Kidney capillary endothelial cell (primary cell): ENCODE measurements at places on chromosomes 11 and 22.
A peak's percentile ranks its signal among the peaks of the same experiment; 100 is the strongest.

DNA sequence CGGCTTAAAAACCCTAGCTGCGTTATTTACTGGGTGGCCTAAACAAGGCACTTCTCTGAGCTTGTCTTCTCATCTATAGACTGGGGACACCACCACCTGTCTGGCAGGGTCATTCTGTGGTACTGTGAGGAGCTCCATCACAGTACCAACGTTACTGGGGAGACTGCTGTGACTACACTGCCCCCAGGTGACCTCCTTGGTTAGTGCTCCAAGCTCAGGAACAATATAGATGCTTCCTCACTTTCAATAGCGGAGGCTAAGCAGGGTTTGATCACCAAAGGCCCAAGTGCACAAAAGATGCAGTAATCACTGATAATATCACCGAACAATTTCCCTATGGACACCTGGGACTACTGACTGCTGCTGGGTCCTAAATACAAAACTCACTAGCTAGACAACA lies 18.8 kb downstream of the PRPF19 start:
- DNase-seq = peak; percentile 58

GRCh38 chr11:5071799-5072198 lies 2.4 kb downstream of the OR52E1 start:
- no peak for DNase-seq

DNA sequence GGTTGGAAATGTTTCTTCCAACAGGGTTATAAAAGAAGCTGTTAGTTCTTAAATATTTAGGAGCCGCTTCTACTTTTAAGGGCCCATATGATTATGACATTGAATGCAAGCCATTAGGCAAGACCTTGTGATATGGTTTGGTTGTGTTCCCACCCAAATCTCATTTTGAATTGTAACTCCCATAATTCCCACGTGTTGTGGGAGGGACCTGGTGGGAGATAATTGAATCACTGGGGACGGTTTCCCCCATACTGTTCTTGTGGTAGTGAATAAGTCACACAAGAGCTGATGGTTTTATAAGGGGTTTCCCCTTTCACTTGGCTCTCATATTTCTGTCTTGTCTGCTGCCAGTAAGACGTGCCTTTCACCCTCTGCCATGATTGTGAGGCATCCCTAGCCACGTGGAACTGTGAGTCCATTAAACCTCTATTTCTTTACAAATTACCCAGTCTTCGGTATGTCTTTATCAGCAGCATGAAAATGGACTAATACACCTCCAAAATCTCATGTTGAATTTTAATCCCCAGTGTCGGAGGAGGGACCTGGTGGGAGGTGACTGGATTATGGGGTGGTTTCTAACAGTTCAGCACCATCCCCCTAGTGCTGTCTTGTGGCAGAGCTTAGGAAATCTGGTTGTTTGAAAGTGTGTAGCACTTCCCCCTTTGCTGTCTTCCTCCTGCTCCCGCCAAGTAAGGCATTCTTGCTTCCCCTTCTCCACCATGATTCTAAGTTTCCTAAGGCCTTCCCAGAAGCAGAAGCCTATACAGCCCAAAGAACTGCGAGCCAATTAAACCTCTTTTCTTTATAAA lies 4.3 kb downstream of the CD59 start:
- DNase-seq = no peak

- no peak for DNase-seq
Measured at GRCh38 chr11:64563966-64564365, 27.1 kb upstream of the SLC22A12 start.

GRCh38 chr11:76347466-76347865 lies 33.5 kb downstream of the THAP12 start:
- DNase-seq = no peak

DNA sequence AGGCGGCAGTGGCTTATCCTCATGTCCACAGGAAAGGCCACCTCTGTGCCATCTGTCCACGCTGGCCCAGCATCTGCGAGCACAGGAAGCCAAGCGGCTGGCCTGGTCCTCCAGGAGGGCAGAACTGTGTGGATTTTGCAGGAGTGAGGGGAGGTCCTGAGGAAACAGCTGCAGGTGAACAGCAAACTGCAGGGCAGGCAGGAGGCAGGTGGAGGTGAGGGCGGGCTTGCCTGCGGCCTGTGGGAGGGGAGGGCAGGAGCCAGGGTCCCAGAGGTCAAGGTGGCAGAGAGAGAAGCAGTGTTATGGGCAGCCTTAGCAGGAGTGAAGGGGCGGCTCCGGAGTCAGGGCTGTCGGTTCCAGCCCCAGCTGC lies 369.7 kb downstream of the SHANK2 start:
- no peak for DNase-seq

DNA sequence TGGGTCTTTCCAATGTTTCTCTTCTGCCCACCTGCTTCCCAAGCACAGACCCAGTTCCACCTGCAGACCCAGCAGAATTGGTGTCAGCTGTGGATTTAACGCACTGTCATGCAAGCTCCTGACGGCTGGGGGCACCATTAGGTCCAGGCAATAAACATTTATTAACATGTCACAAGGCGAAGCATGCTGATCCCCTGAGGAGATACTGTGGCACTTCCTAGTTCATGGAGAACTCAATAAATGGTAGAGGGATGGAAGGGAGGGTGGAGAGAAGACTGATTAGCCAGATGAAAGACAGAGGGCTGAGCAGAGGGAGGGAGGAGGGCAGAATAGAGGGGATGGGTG lies 68.3 kb upstream of the TSPAN18 start:
- DNase-seq = peak; percentile 33

GRCh38 chr22:40276996-40277823 lies 69.1 kb upstream of the ADSL start:
- no peak for DNase-seq

DNA sequence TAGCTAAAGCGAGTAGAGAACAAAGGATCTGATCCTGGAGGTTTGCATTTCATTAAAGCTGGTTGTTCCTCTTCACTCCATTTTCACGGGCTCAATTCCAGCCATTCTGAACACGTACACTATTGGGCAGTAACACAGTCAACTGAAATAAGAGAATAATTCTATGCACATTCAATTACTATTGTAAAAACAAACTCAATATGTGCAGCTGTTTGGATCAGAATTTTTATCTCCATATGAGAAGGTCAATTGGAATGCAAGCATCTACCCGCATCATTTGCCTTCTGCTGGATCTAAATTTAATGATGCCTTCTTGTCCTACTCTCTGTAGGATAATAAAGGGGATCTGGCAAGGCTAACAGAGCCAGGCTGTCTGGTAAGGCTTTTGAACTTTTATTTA lies 562.8 kb upstream of the CCDC179 start:
- no peak for DNase-seq

DNA sequence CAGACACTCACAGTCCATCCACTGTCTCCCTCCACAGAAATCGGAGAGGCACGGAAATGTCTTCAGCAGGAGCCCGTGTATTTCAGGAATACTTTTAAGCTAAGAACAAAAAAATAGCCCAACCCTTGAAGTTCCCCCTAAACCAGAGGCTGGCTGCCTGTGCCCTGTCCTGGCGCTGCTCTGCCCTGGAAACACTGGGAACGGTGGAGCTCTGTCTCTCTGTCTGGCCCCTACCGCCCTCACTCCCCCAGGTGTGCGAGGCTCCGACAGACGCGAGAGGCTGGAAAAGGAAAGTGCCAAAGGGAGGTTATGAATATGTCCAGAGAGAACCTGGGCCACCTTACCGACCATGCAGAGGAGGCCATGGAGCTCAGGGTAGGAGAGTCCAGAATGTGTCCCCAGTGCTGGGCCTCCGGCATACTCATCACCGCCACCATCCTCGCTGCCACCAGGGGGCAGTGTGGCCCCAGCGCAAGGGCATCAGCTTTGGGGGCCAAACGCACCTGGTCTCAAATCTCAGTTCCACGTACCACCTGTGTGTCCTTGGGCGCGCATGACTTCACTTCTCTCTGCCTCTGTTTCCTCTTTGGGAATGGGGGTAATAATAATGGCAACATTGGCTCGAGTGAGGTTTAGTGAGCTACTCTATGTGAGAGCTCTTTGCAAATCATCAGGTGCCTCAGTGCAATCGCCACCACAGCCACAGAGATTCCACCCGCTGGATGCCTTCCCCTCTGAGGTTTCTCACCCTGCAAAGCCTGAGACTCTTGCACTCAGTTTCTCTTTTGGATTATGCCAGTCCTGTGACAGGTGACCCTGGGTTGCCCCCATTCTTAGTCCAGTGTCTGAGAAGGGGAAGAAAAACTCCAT lies 10.4 kb upstream of the SLCO2B1 start:
- peak; percentile 61 for DNase-seq

- DNase-seq = peak; percentile 85
Measured at GRCh38 chr11:67373648-67374570, 511 bp upstream of the CLCF1 start.

- DNase-seq = no peak
Measured at GRCh38 chr11:95605271-95605940, 184.2 kb downstream of the FAM76B start.

- DNase-seq = no peak
Measured at GRCh38 chr11:134984421-134984820, 572.4 kb upstream of the B3GAT1 start.

- DNase-seq = peak; percentile 57
Measured at GRCh38 chr11:132866783-132867545, 665.3 kb downstream of the OPCML start.

DNA sequence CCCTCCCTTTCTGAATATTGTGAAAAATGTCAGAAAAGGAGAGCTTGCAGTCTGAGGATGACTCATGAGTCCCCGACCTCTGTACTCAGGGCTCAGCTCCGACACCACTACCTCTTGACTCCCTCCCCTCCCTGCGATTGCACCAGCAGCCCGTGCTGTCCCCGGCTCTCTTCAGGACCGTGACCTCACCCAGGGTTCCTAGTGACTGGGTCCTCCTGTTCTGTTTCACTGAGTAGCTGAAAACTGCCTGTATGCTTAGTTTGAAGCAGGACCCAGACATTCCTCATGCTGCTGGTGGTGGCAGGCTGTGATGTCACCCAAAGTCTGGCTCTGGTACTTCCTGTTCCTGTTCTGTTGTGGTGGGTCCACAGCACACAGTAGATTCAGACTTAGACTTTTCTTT lies 11.7 kb downstream of the PHRF1 start:
- peak; percentile 68 for DNase-seq

DNA sequence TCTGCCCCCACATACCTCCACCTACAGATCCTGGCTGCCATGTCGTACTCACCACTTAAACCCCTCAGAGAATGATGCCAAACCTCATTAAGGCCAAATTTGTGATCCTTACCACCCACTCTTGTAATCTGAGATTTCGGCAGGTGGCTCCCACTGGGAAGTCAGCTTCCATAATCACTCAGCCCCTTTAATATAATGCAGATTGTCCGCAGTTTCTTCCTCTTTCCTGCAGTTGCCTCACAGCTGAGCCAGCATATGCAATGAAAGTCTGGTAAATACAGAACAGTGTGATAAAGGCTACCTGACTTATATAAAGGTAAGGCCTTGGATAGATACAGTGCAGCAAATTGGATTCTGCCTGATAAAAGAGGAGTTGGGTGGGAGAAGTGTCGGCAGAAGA lies 515.2 kb upstream of the TENM4 start:
- DNase-seq = no peak

DNA sequence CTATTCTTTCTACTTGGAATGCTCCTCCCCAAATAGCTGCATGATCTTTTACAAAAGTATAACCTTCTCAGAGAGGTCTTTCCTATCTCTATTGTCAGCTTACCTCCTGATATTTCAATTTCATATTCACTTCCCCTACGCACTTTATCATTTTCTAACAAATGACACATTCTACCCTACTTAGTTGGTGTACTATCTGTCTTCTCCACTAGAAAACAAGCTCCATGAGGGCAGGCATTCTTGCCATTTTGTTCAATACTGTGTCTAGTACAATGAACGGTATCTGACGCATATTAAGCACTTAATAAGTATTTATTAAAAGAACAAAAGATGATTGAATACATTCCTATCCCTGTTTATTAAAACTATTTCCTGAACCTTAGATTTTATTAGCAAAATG lies 96.5 kb upstream of the APOA1 start:
- no peak for DNase-seq

DNA sequence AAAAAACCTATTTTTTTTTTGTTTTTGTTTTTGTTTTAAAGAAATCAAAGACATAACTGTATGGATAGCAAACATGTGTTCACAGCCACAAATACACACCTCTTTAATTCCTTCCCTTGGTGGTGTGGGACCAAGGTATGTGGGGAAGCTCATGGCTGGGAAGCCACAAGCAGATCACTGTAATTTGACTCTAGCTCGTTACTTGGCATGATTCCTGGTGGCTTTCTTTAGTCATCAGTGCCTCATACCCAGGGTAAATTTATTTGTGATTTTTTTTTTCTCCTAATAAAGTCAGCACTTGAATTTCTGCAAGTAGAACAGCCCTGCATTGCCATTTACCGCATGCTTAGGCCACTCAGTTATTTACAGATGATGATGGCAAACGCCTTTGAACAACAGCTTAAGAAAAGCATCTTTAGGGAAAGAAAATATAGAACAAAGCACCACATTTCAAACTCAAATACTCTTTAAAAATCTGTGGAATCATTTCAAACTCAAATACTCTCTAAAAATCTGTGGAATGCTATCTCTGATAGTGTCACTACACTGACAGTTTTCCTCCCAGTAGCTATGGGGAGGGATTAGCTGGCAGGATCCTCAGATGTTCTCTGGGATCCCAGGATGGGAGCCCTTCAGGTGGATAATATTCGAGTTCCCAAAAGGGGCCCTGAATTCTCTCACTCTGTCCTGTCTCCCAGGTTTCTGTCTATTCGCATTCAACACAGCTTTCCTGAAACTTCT lies 687.2 kb downstream of the OPCML start:
- DNase-seq = no peak

DNA sequence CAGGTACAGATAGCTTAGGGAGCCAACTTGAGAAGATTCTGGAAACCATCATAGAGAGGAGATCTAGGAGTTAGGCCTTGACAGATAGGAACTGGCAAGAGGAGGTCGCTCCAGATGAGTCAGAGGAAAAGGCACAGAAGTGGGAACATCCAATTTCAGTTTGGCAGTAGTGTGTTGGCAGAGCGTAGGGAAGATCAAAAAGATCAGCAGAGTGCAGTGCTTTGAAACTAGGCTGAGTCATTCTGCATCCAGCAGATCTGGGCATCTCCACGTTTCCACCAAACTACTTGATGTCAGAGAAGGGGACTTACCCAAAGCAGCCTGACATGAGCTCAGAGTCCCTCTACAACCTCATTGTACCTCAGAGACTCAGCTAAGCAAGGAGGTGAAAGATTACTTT lies 58.5 kb downstream of the GAB4 start:
- no peak for DNase-seq
